ENCODE measurements at places on chromosomes 1 and 21.

GRCh38 chr1:172820475-172821158 is 161.7 kb downstream of the FASLG start:
- peaks cover 16% of the 10 kb centered on the region for H3K36me3 ChIP-seq
- DNase-seq = no peak
- H3K27ac ChIP-seq = no peak overlapping the region
- H3K27me3 ChIP-seq = no peaks in the 10 kb centered on the region
- H3K4me3 ChIP-seq = no peak overlapping the region

DNA sequence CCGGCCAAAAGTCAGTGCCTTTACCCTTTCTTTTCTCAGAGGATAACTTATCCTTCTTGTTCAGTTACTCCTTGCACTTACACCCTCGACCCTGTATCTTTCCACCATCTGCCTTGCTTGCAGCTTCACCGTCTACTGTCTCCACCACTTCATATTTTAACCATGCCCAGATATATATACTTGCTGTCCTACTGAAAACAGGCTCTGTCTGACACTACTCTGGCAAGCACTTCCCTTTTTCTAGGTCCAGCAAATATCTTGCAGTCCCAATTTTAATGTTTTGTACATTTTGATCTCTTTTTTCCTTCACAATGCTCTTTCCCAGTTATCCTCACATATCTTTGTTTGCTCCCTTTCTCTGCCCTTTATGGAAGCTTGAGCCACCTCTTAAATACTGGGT is 308.6 kb downstream of the TPR start:
- no peak overlapping the region for H3K27ac ChIP-seq
- H3K4me1 ChIP-seq = no peaks in the 10 kb centered on the region
- H3K27me3 ChIP-seq = peaks cover 2% of the 10 kb centered on the region

DNA sequence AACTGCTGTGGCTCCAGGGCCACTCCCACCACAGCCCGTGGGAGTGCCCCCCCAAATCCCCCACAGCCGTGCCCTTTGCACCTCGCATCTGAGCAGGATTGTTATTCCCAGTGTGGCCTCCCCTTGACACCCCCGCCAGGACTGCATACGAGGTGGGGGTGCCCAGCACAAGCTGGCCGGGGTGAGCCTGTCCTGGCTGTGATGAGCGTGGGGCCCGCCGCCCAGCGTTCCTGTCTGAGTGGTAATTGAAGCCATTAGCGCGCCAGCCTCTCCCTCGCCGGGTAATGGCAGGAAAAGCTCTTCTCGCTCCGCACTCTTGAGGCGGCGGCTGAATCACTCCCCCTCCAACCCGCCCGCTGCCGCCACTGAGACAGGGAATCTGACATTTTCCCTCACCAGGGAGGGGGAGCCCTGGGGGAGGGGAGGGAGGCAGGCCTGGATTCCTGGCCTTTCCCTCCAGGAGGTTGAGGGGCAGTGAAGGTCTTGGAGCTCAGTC is 27.7 kb downstream of the PTPRF start:
- no peaks in the 10 kb centered on the region for H3K27me3 ChIP-seq
- no peak for DNase-seq
- H3K36me3 ChIP-seq = no peaks in the 10 kb centered on the region
- H3K4me1 ChIP-seq = peaks cover 3% of the 10 kb centered on the region

DNA sequence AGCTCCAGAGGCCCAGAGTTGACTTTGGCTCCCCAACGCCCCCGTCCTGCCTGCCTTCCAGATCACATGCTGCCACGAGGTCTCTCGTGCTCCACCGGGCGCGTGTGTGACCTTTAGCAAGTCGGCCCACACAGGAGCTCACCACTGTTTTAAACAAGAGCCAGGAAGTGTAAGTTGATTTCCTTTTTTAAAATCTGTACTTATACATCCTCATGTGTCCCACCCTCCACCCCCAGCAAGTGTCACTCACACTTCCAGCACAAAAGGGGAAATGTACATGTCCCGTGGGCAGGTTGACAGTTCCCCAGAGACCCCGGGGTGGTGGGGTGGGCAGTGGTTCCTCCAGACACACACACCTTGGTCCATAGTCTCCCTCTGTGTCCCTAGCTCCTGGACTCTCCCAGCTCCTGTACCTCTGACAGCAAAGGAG is 84.4 kb downstream of the STUM start:
- H3K4me1 ChIP-seq = peaks cover 44% of the 10 kb centered on the region
- H3K27ac ChIP-seq = peak overlapping the region; percentile 50
- H3K27me3 ChIP-seq = no peaks in the 10 kb centered on the region
- no peak overlapping the region for H3K4me3 ChIP-seq

GRCh38 chr1:102105931-102106550 is 109.3 kb upstream of the OLFM3 start:
- H3K27ac ChIP-seq = no peak overlapping the region
- no peak for DNase-seq
- H3K4me3 ChIP-seq = no peak overlapping the region
- H3K27me3 ChIP-seq = no peaks in the 10 kb centered on the region
- H3K36me3 ChIP-seq = no peaks in the 10 kb centered on the region

DNA sequence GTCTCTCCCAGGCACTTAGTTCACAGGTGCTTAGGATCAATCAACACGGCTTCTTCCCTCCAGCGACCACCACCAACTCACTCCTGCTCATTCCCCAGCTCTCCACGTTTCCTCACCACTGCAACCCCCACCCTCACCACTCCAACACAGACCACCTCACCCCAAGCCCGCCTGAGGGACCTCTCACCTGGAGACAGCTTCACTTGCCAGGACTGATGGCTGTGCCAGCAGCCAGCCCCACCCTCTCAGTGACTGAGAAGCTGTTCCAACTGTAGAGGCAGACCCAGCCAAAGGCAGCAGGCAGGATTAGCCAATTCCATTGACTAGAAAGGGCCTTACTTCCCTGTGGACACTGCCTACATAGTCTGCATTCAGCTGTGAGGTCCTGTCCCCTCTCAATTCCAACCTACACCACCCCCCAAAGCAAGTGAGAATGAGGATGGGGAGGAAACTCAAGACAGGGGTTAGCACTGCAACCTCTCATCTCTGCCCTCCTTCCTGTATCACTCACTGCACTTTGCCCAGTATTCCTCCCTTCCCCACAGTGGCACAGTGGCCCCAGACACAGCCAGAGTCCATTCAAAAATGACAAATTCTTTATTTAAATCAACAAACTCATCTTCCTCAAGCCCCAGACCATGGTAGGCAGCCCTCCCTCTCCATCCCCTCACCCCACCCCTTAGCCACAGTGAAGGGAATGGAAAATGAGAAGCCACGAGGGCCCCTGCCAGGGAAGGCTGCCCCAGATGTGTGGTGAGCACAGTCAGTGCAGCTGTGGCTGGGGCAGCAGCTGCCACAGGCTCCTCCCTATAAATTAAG is 7.6 kb downstream of the TAGLN2 start:
- peak overlapping the region; percentile 20 for H3K27ac ChIP-seq
- no peak for DNase-seq
- H3K4me3 ChIP-seq = no peak overlapping the region

DNA sequence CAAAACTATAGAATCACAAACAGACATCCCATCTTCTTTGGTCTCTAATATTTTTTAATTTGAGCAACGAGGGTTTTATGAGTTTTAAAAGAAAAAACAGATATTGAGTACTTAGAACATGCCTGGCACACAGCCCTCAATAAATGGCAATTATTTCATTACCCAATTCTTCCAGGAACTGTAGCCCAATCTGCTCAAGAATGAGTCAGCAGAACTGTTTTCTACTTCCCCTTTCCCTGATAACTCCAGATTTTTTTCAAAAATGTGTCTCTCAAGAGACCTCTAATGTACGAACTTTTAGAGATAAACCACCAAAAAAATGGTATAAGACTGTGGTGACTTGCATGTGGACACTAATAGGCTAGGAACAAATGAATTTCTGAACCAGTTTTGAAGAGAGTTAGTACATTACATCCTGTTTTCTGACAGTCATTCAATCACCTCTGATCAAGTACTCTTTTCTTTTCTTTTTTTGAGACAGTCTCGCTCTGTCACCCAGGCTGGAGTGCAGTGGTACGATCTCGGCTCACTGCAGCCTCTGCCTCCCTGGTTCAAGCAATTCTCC is 11.5 kb downstream of the ABL2 start:
- H3K36me3 ChIP-seq = peaks cover 14% of the 10 kb centered on the region
- H3K4me1 ChIP-seq = peaks cover 8% of the 10 kb centered on the region
- no peak overlapping the region for H3K27ac ChIP-seq
- no peak for DNase-seq
- no peak overlapping the region for H3K4me3 ChIP-seq

GRCh38 chr1:8439015-8439702 is 121.2 kb downstream of the SLC45A1 start:
- no peak for DNase-seq
- H3K27me3 ChIP-seq = peaks cover 4% of the 10 kb centered on the region
- peaks cover 14% of the 10 kb centered on the region for H3K4me1 ChIP-seq
- no peak overlapping the region for H3K27ac ChIP-seq
- peaks cover 11% of the 10 kb centered on the region for H3K36me3 ChIP-seq

GRCh38 chr1:19076841-19077616 is 120.6 kb upstream of the IFFO2 start:
- DNase-seq = no peak
- H3K27me3 ChIP-seq = no peaks in the 10 kb centered on the region
- H3K27ac ChIP-seq = no peak overlapping the region
- H3K4me3 ChIP-seq = no peak overlapping the region
- H3K36me3 ChIP-seq = peaks cover 78% of the 10 kb centered on the region
- peaks cover 34% of the 10 kb centered on the region for H3K4me1 ChIP-seq

DNA sequence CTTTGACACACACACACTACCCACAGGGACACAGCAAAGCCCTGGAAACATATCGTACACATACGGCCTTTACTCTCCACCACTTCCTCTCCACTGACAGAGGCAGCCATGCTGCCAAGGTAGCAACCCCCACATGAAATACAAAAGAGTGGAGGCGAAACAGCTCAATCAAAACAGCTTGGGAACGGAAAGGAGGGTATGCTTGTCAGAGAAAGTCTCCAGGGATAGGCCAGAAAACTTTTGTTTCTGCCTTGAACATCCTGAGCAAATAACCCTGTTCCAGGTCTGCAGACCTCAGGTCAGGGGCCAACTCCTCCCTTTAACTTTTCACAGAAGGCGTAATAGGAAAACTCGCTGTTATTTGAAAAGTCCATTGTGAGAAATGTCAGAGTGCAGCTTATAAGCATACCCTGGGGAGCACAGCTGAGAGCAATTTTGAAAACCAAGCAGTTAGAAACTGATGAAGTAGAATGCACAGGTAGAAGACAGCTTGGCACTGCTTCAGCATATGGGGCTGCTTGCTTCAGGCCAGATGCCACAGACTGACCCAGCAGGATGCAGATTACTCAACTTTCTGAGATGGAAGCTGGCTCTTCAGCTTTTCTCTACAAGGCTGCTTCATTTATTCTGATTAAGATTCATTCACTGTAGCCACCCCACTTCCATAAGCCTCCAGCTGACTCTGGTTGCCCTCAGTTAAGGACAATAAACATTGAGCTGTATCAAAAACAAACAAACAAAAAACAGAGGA is 18.0 kb downstream of the KIAA0319L start:
- H3K27me3 ChIP-seq = no peaks in the 10 kb centered on the region
- peak; percentile 71 for DNase-seq
- H3K4me1 ChIP-seq = peaks cover 49% of the 10 kb centered on the region
- H3K4me3 ChIP-seq = peak overlapping the region; percentile 64
- peaks cover 41% of the 10 kb centered on the region for H3K36me3 ChIP-seq
- peak overlapping the region; percentile 94 for H3K27ac ChIP-seq

DNA sequence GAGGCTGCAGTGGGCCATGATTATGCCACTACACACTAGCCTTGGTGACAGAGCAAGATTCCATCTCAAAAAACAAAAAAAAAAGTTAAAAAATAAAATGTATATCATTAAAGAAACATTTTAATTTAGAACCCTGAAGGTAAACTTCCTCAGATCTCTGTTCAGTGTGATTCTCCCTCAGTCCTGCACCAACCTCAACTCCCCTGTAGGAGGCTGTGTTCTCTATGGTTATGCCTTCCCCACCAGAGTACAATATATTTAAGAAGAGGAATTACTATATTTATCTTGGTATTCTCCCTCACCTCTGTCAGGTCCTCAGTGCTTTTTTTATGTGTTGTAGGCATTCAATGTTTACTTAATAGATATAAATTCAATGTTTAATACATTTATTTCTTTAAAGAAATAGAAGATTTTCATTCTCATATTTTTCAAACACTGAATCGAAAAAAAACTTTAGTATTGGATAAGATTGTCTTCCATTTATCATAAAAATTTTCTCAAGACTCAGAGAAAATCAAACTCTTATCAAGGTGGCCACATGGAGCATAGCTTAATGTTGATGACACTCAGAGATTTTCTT is 4.8 kb upstream of the LRRC8B start:
- H3K4me1 ChIP-seq = peaks cover 14% of the 10 kb centered on the region
- H3K4me3 ChIP-seq = no peak overlapping the region
- H3K27ac ChIP-seq = no peak overlapping the region
- peak; percentile 62 for DNase-seq
- H3K27me3 ChIP-seq = no peaks in the 10 kb centered on the region

GRCh38 chr1:224733027-224733911 is 117.2 kb downstream of the CNIH3 start:
- no peak overlapping the region for H3K4me3 ChIP-seq
- no peaks in the 10 kb centered on the region for H3K36me3 ChIP-seq
- H3K27ac ChIP-seq = no peak overlapping the region
- no peak for DNase-seq

DNA sequence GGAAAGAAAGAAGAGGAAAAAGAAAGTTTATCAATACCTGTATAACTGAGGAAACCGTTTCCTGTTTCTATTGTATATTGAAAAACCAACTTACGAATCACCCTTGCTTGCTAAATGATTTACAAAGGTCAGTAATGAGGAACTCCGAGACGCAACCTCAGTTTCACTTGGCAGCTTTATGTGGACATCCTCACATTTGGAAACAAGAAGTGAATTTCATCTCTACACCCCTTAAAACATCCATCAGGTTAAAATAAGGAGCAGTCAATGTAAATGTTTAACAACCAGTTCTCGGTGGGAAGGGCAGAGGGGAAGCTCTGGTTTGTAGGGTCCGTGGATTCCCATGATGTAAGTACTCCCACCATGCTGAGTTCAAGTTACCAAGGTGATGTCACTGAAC is 481.7 kb upstream of the RUNX1 start:
- no peak for DNase-seq
- H3K36me3 ChIP-seq = no peaks in the 10 kb centered on the region
- no peaks in the 10 kb centered on the region for H3K27me3 ChIP-seq

- no peak overlapping the region for H3K4me3 ChIP-seq
- H3K27me3 ChIP-seq = peaks cover 9% of the 10 kb centered on the region
- no peaks in the 10 kb centered on the region for H3K4me1 ChIP-seq
- DNase-seq = no peak
- no peaks in the 10 kb centered on the region for H3K36me3 ChIP-seq
- H3K27ac ChIP-seq = no peak overlapping the region
These were observed 14.2 kb upstream of the EFNA1 start for GRCh38 chr1:155113450-155113980.

- H3K4me1 ChIP-seq = no peaks in the 10 kb centered on the region
- no peak overlapping the region for H3K27ac ChIP-seq
- no peaks in the 10 kb centered on the region for H3K27me3 ChIP-seq
- no peak overlapping the region for H3K4me3 ChIP-seq
- H3K36me3 ChIP-seq = peaks cover 41% of the 10 kb centered on the region
These were observed 34.0 kb downstream of the MTR start for GRCh38 chr1:236829085-236829484.

- no peak overlapping the region for H3K4me3 ChIP-seq
- H3K27ac ChIP-seq = no peak overlapping the region
- no peak for DNase-seq
- H3K4me1 ChIP-seq = peaks cover 6% of the 10 kb centered on the region
- no peaks in the 10 kb centered on the region for H3K36me3 ChIP-seq
- H3K27me3 ChIP-seq = peaks cover 37% of the 10 kb centered on the region
These were observed 274.1 kb downstream of the TRABD2B start for GRCh38 chr1:47722909-47723580.

GRCh38 chr1:113903501-113904292 is 902 bp downstream of the AP4B1 start:
- peak overlapping the region; percentile 97 for H3K4me3 ChIP-seq
- peaks cover 70% of the 10 kb centered on the region for H3K4me1 ChIP-seq
- no peaks in the 10 kb centered on the region for H3K27me3 ChIP-seq
- no peak for DNase-seq
- H3K27ac ChIP-seq = peak overlapping the region; percentile 96

Data from activated CD8-positive, alpha-beta T cell treated with anti-CD3 and anti-CD28 coated beads, Interleukin-2, amount 10 ng/mL, durations not matched to agents 7 days and 5 days (primary cell).